ENCODE measurements at places on chromosomes 1 and 21.

DNA sequence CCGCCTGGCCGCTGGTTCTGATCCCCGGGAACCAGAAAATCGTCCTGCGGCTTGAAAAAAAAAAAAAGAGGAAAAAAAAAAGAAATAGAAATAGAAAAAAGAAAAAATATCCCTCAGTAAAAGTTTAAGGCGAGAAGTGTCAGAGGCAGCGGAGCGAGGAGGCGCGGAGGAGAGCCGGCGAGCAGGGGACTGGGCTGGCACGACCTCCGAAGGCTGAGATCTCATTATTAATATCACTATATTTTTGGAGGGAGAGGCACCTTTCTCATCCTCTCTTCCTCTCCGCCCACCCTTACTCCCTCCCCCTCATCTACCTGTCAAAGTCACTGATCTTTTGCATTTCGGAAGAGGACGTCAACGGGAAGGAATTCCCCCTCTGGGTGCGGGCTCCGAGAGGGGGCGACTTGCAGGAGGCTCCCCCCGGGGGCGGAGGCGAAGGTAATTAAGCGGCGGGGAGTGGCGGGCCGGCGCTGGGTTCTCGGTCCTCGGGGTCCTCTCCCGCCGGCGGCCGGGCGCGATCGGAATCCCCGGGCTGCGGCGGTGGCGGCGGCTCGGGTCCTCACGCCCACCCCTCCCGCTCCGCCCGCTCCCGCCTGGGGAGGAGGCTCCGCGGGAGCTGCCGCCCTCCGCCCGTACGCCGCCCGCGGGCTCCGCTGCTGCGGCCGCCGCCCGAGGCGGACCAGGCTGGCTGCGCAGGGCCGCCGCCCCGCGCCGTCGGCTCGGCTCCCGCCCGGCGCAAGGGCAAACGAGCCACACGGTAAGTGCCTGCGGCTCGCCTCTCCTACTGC, at the start of gene NTNG1:
NTNG1 (plus strand) TSS at position 337 of the 788 bp plus-strand sequence.
- DNase-seq: peak; percentile 44

- DNase-seq: no peak
Measured at GRCh38 chr1:216587715-216588114, 135.5 kb downstream of the ESRRG start.

DNA sequence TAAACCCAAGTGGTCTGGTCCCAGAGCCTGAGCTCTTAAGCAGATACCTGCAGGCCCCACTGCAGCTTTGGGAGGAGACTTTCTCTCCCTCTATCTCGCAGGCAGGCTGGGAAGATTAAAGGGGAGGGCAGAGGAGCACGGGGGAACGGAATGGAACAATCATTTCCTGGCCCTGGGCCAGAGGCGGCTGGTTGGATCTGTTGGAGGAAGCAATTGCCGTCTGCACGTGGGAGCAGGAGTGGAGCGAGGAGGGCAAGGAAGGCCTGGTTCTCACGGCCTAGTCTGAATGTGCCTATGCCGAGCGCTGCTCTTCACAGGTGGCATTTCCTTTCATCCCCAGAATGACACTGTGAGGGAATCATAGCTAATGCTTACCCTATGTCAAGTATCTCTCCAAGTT, 23.7 kb downstream of the NKAIN1 start:
- DNase-seq: peak; percentile 90

DNA sequence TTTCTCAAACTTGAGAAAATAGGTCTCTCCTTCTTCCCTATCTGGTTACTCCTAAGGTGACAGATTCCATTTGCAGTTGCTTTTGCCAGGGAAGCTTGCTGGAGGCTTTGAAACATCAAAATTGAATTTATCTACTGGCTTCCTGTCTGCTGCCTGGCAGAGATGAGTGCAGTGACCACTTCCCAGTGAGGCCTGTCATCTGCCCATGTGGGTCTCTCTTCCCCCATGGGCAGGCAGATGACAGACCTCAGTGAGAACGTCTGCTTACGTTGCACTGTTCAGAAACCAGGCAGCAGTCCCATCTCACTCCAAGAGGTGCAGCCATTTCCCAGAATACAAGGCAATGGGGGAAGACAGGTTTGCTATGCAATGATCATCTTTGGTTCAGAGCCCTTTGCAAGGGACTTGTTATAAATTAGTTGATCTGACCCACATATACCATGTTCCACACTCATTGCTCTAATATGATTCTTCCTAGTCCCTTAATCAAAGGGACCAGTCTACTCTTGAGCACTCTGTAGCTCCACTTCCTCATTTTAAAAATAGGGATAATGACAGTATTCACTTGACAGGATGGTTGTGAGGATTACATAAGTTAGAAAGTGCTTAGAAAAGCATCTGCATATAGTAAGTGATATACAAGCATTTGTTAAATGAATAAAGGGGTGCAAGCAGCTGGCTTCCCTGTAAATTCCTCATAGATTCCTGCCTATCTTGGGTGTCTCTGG, 10.6 kb downstream of the PGBD5 start:
- DNase-seq: no peak

DNA sequence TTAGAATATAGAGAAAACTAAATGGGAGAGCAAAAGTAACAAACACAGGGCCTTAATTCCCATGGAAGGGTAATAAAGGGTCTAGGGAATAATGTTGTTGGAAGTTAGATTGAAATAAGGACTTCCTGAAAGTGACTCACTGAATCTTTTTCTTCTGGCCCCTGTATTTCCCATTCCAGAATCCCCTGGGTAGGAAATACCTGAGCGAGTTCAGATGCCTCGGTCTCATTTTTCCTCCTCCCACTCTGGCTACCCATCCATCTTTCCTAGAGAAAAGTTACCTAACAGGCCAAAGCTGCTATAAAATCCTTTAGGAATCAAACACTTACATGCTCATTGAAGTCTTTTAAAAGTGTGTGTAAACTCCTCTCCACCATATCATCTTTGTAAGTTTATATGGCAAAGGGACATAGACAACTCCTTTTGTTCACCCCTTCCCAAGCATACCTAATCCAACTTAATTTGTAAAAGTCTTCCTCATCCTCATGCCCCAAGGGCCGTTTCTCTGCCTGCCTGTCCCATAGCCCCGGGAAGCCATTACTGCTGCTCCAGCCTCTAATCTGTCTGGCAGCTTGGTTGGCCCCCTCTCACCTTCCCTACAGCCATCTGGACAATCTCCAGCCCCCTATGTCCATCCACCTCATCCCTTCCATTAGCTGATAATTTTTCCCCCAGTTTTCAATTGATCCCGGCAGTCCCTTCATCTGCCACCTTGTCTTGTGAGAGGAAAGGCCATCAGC, 3.3 kb upstream of the MEF2D start:
- no peak for DNase-seq

DNA sequence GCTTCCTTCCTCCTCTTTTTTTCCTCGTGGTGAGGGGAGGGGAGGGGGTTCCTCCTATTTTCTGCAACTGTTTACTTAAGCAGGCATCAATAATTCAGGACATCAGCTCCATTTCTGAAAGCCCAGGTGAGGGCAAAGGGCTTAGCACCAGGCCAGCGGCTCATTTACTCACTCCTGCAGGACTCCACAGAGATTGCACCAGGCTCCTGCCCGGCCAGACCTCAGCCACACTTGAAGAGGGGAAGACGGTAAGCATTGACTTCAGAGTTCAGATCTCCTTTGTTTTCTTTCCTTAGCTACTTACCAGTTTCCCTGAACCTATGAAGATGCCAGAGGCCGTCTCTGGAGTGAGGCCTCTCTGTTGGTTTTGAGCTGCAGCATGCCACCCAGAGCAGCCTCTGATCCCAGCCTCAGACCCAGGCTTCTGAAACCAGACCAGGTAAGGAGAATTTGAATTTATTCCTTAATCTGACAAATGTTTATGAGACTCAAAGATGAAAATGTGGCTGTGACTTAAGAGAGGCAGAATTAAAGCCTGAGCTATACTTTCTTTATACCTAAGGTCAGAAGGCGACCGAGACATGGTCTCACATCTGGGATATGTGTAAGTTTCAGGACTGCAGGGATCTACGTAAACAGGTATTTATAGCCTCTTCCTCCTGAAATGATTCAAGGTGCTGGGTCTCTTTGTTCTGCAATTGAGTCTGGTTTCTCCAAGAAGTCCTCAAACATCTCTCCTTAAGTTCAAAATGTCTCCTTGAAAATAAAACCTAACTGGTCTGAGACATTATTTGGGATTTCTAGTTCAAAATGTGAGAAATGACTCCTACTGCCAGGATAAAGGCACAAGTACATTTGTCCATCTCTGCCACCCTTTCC, 272.5 kb upstream of the RUNX1 start:
- DNase-seq: no peak

GRCh38 chr1:22587247-22587646, 24.0 kb downstream of the EPHA8 start:
- DNase-seq: no peak

DNA sequence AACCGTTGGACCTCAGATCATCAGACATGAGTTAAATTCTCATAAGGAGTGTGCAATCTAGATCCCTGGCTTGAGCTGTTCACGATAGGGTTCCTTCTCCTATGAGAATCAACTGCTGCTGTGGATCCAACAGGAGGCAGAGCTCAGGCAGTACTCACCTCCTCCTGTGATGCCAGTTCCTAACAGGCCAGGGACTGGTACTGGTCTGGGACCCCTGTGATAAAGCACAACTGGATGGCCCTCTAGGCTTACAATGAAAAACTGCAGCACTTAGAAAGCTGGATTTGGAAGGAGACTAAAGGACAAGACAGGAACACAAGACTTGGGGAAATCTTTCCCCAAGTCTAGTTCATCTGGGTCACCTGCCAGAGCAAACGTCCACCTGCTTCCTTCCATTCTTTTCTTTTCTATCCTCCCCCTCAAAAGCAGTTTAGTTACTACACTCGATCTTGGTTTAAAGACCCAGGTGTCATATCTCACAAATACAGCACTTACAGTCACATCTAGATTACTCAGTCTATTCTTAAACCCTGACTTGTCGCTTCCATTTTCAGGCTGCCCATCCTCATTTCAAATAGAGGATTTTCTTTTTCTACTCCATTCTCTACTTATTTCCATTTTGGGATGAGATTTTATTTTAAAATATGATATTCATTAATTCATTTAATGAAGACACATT, 59.8 kb downstream of the PTPN14 start:
- no peak for DNase-seq

DNA sequence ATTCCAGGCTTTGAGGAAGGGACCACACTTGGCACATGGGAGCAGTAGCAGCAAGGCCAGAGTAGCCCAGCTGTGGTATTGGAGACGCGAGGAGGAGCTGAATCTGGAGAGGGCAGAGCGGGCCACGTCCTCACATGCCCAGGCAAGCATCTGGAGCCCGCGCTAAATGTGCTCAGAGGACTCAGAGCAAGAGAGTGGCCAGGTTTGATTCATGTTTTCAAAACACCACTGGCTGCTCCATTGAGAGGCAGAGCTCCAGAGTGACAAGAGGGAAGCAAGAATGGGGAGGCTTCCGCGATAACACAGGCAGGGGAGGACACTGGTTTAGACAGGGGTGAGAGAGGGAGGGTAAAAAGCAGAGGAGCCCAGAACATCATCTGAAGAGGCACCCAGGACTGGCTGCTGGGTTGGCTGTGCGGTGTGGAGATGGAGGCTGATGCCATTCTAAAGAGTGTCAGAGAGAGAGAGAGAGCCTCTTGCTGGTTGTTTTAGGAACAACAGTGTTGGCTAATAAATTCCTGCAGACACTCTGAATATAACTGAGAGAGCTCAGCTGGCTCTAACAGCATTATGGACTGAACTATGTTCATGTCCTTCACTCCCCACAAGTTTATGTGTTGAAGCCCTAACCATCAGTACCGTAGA, 32.3 kb downstream of the RCAN1 start:
- no peak for DNase-seq

GRCh38 chr1:87852410-87853161, 523.9 kb downstream of the LMO4 start:
- no peak for DNase-seq

All from lung (tissue), 17 donors.